ENCODE measurements at places on chromosomes 4 and X. TPM values are rescaled to one million over a fixed set of nuclear protein-coding genes. Genes with fewer than 3 reads are reported as not detected.

The RGN gene
- 5.8 TPM for total RNA-seq

The TMPRSS11D gene
- total RNA-seq: 6.6 TPM

The CFP gene
- 1.9 TPM for total RNA-seq

The UCHL1 gene
- 32.9 TPM for total RNA-seq

The OPHN1 gene
- total RNA-seq: 22.6 TPM

DNA sequence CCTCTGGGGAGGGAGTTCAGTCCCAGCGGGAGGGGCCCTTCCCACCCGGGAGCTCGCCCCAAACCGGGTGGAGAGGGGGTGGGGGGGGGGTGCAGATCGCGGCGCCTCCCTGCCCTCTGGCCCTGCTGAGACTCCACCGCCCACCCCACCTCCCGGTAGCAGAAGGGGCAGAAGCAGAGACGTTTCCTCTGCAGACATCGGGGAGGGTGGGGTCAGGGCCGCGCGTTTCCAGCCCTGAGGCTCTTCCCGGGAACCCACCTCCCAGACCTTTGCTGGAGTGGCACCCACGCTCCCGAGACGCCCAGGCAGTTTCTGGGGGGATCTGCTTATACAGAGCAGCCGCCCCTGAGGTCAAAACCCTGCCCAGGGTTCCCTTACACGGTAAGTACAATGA is 30.2 kb downstream of the CPLX1 start:
- DNase-seq: no peak

- peak; percentile 10 for DNase-seq
Observed at GRCh38 chrX:118872102-118872566, 48.5 kb downstream of the ZCCHC12 start.

DNA sequence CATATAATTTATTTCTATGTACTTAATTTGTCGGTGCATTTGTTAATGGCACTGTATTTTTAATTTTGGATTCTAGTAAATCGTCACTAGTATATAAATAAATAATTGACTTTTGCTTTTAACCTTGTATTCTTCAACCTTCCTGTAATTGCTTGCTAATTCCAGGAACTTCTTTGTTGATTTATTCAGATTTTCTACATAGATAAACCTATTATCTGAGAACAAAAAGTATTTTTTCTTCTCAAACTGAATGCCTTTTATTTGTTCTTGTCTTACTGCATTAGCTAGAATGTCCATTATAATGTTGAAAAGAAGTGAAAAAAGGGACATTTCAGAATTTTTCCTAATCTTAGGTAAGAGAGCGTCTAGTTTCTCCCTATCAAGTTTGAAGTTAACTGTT is 839.1 kb downstream of the SH3BGRL start:
- DNase-seq: no peak

GRCh38 chr4:8607603-8608481 is 15.3 kb downstream of the CPZ start:
- peak; percentile 58 for DNase-seq

GRCh38 chr4:2662598-2662997 is 93.5 kb downstream of the TNIP2 start:
- no peak for DNase-seq

DNA sequence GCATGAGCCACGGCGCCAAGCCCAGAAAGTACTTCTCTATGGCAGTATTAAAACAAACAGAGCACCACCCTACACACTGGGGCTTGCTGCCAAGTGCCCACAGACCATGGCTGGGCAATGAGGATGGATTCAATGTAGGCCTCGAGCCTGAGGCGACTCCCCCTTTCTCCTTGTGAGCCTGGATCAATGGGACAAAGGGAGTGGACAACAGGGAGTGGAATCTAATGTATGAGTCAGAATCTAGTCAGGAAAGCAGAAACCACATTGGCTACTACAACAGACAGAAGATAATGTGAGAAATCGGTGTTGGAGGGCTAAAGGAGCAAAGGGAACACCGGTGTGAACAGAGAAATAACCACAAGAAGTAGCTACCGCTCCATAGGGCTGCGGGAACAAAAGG is 37.7 kb upstream of the OCIAD2 start:
- no peak for DNase-seq

DNA sequence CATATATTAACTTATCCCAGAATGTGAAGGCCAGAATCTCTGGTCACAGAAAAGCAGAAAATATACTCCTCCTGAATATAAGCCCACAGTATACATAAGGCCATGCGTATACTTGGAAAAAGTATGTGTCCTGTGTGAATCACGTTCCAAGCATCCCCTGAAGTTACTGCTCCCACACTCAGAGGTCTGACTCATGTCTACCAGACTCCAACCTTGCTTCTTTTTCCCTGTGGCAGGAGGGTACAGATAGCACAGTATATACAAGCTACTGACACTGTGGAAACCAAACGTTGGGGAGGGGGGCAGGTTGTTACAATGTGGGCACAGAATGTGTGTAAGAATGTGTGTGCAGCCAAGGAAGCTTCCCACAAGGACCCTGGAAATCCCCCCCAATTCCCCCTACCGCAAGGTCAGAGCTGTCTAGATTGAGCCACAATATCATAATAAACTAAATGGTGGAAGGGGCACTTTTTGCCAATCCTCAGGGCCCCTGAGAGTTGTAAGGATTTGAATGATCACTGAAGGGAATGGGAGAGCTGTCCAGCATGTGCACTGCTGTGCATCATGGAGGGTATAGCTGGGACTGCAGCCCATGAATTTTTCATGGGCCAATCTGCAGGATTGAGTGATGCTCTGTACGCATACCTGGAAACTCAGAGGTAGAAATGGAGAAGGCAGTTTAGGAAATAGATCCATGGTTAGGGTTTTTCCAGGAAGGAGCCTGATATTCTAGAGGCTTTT is 7.4 kb upstream of the RELL1 start:
- no peak for DNase-seq

GRCh38 chr4:7331682-7332000 is 103.1 kb downstream of the PSAPL1 start:
- no peak for DNase-seq

DNA sequence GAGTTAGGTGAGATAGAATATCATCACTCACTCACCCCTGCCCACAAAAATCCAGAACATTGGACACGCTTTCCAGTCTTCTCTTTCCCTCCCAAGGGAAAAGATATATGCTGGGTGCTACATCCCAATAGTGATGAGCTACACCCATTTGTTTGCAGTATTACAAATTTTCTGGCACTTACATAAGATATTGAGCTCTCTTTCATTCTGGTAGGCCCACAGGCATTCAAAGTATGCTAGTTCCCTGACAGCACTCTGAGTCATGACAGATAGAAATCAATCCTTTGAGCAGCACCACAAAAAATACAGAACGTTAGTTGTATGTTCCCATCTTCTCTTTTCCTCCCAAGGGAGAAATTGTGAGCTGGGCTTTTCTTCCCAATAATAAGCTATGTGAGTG is 477.6 kb upstream of the GRID2 start:
- DNase-seq: no peak

GRCh38 chrX:110143454-110144210 is 140.7 kb downstream of the TMEM164 start:
- DNase-seq: peak; percentile 32

GRCh38 chr4:77852892-77853495 is 9.6 kb upstream of the MRPL1 start:
- DNase-seq: no peak

- no peak for DNase-seq
Observed at GRCh38 chr4:183362916-183363542, 40.8 kb upstream of the CLDN24 start.

DNA sequence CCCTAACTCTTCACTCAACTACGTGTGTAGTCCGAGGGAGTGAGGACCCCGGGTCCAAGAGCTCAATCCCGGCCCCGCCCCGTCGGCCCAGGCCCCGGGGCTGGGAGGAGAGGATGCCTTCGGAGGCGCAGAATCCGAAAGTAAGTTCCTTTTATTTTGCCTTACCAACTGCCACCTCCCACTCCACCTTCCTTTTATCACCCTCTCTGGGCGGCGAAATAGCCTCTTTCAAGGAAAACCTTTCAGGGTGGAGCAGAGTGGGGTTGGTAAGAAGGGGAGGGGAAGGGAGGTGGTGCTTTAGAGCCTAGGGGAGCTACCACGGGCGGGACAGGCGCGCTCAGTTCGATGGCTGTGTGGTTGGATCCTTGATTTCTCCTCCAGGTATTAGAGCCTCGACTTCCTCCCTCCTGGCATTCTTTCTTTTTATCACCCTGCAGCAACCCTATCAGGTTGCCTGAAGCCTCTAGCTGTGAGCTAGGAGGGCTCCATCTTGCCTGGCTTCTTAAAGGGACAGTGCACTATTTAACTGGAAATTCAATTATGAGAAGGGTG is 191.2 kb downstream of the RRAGB start:
- DNase-seq: peak; percentile 16

DNA sequence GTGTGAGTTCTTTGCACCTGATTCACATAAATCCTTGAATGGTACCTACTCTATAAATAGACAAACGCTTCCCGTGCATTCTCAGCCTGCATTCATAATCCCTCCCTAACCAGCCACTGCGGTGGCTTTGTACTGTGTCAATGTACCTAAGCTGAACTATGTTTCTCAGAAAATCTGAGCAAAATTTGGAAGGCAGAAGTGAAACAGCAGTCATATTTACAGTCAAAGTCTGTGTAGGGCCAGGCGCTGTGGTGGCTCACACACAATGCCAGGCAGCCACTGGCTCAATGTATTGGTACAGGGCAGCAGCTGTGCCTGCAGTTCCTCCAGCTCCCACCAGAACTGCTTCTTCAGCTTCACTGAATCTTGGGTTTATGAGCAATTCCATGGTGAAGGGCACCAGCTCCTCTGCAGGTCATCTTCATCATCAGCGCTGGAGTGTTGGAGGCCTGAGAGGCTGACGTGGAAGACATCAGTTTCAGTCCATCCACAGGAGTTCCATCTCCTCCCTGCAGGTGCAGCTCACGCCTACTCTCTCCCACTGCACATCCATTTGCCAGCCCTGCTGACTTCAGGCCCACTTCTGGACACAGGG is 32.3 kb upstream of the IRF2 start:
- DNase-seq: peak; percentile 53
